Fibroblast of lung (primary cell): ENCODE measurements at places on chromosomes 5 and 9.
A peak's percentile ranks its signal among the peaks of the same experiment; 100 is the strongest.

DNA sequence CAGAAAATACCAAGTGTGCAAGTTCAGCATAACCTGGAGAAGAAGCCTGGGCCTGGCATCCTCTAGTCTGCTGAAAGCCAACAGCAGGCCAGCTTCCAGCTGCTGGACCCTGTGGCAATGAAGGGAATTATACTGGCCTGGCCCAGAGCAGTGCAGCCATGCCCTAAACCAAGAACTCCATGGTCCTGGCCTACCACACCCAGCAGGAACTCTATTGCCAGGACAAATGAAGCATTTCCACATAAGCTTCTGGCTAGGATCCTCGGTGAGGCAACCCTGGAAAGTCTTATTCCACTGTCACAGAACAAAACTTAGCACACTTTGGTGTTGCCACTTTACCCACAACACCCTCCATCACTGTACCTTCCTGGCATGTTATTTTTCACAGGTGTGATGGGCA is 35.5 kb downstream of the CDK5RAP2 start:
- no peak for DNase-seq

- DNase-seq = peak; percentile 90
These were observed 654 bp downstream of the RANBP6 start for GRCh38 chr9:6014670-6015270.

- peak; percentile 12 for DNase-seq
These were observed 31.1 kb upstream of the CPLX2 start for GRCh38 chr5:175840050-175840841.

DNA sequence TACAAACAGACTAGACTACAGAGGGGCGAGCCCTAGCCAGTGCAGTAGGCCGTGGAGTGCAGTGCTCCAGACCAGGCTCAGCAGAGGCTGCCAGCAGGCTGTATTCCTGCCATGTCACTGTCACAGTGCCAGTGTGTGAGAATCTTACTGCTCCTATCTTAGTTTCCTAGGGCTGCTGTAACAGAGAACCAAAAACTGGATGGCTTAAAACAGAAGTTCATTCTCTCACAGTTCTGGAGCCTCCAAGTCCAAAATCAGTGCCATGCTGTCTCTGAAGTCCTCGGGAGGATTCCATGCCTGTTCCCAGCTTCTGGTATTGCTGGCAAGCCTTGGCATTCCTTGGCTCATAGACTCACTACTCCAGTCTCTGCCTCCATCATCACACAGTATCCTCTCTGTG is 75.0 kb upstream of the SAP30L start:
- DNase-seq = peak; percentile 25

DNA sequence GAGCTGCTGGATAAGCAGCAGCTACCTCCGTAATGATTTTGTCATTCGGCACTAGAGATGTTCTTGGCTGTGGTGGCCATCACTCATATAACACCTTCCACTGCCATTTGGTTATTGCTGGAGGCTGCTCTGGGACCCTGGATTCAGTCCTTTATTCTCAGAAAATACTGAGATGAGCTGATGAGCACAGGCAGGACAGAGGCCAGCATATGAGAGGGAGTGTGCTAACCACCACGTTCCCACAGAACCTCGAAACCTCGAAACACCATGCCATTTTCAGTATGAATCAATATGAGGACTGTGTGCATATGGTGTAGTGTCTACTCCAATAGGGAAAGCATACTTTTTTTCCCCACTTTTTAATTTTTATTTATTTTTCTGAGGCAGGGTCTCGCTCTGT is 56.6 kb downstream of the ADAM19 start:
- DNase-seq = no peak

DNA sequence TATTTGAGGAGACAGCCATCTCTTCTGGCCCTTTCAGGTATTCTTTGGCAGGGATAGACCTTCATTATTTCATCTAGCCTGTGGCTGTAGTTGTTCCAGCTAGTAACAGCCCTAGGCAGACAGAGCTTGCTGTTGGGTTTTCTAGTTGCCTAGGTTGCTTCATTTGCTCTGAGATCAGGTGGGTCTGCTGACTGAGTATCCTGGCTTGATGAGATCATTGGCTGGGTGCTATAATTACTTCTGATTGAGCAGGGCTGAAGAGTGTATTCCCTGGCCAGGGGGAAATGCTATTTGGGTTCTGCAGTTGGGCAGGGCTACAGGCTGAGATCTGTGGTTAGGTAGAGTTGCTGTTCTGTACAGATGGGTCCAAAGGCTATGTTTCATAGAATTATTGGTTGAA is 456.1 kb downstream of the PSAT1 start:
- no peak for DNase-seq

DNA sequence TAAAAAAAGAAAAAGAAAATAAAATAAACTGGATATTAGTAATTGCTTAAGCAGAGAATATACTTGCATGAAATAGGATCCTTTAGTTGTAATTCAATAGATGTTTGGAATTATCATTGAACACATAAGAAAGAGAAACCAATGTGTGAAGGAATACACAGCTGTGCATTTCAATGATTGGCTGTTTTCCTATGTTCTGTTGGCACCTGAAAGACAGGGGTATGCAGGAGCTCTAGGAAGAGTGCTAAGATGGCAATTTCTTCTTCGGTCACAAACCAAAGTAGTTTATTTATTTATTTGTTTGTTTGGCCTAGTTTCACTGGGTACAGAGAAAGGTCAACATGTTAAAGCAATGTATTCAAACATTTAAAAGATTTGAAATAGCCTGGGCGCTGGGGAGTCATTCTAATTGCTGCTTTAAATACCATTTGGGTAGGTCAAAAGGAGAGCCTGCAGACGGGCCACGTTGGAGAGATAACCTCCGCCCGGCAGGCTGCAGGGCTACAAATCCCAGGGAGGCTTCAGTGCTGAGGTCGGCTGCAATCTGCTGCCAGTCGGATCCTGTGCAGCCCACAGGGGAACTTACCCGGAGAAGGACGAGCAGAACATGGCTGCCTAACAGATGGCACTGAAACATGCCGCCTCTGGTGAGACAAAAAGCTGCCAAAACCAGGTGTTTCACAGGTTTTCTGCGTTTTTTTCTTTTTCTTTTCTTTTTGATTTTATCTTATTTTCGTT is 154.2 kb upstream of the TYRP1 start:
- DNase-seq = no peak

DNA sequence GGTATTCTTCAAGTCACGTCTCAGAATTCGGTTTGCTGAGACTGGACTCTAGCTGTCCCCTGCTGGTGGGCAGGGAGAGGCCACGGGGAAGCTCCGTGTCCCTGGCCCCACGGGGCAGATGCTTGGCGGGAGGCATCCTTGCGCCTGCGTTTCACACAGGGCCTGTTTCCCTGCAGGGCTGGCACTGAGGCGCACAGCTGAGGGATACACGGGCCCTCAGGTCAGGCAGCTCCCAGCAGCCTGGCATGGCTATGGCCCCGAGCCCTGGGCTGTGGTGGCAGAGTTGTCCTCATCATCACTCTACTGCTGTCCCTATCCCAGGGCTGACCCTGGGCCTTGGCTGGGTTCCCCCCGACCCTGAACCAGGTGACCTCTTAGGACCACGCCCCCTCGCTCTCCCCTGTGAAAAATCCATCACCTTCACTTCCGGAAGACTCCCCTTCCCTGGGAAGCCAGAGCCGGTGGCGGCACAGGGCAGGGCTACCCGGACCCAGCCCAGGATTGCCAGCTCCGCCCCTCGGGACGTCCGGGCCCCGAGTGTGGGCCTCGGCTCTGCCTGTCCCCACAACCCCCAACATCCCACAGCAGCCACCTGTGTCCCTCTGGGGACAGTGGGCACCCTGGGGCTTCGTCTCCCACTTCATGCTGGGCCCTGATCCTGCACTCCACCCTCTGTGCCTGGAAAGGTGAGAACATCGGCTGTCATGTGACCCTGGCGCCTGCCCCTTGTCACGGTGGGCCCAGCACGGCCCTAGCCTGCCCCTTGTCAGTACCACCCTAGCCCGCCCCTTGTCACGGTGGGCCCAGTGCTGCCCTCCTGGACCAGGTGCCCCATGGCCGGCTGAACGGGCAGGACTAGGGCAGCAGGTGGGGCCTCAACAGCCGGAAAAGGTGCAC is 5.0 kb downstream of the DPP7 start:
- DNase-seq = no peak

GRCh38 chr5:66469684-66470083 is 126.5 kb upstream of the MAST4 start:
- no peak for DNase-seq

DNA sequence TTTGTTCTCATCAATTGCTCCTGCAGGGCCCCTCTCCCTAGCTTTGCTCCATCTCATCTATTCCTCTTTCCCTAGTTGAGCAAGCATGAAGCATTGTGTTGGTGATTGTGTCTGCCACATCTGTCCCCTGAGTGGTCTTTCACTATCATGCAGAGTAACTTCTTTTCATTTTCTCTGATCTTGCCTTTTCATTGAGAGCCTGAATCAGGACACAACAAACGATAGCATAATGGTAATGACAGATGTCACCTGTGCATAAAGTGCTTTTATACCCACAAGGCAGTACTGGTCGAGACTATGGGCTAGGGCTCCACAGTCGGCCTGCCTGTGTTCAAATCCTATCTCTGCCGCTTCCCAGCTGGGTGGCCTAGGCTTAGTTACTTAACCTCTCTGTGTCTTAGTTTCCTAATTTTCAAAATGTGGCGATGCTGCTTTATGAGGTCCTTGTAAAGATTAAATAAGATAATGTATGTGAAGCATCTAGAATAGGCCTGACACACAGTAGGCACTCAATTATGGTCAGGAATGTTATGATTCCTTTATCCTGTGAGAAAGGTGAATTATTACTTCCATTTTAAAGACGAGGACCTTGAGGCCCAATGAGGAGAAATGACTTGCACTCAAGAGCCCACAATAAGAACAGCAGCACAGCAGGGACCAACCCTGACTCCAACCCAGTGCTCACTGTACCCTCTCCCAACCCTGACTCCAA is 137.1 kb upstream of the ZNF618 start:
- no peak for DNase-seq

GRCh38 chr9:133609311-133610098 is at the start of gene FAM163B:
TSS of gene FAM163B (minus strand) at chr9:133609389. CDS start at chr9:133580223, 29,166 bp downstream.
- peak; percentile 49 for DNase-seq

DNA sequence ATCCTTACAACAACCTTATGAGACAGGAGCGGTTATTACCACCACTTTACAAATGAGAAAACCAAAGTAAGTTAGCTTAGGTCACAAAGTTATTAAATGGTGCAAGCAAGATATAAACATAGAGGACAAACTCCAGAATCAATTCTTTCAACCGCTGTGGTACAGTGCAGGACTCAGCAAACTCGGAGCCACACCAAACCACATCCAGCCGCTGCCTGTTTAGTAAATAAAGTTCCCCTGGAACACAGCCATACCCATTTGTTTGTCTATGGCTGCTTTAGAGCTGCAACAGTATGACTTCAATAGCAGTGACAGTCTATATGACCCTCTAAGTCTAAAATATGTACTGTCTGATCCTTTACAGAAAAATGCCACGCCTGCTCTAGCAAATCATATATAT is 1567.2 kb upstream of the WWC1 start:
- DNase-seq = peak; percentile 22

GRCh38 chr9:132564526-132564925 is 17.9 kb upstream of the BARHL1 start:
- no peak for DNase-seq

DNA sequence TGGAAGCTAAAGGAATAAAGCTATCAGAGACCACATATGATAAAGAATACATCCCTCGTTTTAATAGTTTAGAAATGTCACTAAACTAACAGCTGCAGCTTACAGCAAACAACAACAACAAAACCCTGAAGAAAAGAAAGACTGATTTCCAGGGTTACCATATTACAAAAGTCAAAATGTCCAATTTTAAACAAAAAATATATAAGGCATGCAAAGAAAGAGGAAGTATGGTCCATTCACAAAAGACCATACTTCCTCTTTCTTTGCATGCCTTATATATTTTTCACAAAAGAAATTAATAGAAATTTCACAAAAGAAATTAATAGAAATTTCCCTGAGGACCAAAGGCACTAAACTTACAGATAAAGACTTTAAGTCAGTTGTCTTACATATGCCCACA is 354.2 kb downstream of the ARL15 start:
- DNase-seq = no peak

GRCh38 chr5:91311697-91312501 is 71.2 kb downstream of the ARRDC3 start:
- DNase-seq = peak; percentile 100

GRCh38 chr9:120210274-120210673 is 369.7 kb downstream of the CDK5RAP2 start:
- no peak for DNase-seq

- no peak for DNase-seq
These were observed 5.1 kb downstream of the ARL14EPL start for GRCh38 chr5:116037236-116037822.

DNA sequence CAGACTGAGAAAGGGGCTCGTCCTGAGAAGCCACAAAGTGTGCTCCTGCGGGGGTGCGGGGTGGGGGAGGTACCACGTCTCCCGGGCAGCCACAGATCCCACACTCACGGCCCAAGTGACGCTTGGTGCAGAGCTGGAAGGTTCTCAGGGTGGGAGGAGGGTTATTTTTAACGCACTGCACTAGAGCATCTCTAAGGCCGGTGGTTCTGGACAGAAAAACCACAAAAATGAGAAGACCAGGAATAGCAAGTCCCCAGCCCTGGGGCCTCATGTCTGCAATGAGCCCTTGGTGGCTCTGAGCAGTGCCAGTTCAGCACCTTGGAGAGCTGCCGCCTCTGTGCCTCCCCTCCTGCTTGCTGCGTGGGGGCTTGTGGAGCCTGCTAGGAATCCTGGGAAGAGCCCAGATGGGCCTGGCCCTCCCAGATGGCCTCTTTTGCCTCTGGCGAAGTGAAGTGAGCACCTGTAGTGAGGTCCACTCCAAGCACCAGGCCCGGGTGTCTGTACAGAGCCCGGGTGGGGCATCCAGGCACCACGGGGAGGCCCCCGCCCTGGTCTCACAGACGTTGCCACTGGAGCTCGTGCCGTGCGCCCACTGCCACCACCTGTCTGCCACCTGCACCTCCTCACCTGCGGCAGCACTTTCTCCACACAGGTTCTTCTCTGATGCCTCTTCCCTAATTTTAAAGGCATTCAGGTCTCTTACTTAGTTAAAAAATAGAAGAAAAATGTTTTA is 48.9 kb upstream of the CACNA1B start:
- DNase-seq = peak; percentile 8

DNA sequence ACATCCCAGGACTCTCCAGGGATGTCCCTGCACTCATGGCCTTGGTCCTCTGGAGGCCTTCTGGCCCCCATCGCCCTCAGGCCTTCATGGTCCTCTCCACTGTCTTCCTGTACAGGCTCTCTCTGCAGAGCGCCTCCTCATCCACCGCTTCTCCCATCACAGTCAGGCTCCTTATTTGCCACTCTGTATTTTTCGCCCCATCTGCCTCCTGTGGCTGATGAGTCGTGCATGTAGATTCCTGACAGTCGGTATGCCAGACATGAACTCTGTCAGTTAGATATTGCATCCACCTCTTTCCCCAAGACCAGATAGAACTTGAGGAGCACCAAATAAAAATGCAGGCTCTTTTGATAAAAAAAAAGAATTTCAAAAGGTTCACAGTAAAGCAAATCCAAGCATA is 362.8 kb downstream of the IRX1 start:
- DNase-seq = no peak

DNA sequence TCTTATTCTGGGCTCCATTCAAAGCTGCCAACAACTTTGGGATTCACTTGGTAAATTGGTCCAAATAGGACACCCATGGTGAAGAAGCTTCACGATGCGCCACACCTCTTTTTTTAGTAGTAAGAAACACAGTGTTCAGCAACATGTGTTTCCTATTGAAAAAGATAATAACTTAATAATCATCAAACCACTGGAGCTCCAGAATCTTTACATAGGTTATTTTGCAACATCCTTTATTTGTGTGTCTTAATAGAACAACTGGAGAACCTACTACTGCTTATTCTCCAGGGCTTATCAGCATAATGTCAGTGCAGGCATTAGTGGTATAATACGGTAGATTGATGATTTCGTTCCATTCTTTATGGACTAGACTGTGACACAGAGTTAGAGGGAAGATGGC is 63.3 kb upstream of the DAPK1 start:
- DNase-seq = no peak

- DNase-seq = peak; percentile 63
These were observed 11.2 kb upstream of the PPIC start for GRCh38 chr5:123047706-123048105.
